Adipocyte (in vitro differentiated cells): ENCODE measurements at places on chromosomes 13 and 19.

GRCh38 chr19:21463449-21464105, 41.8 kb upstream of the ZNF429 start:
- DNase-seq: no peak

GRCh38 chr13:99218545-99218944, 17.9 kb downstream of the UBAC2 start:
- DNase-seq: no peak

- DNase-seq: no peak
These were observed 36.7 kb downstream of the FRY start for GRCh38 chr13:32068255-32068654.

GRCh38 chr13:113643593-113643992, 14.4 kb downstream of the ATP4B start:
- DNase-seq: no peak
